Peyer's patch (tissue), 4 donors: ENCODE measurements at places on chromosomes 2 and 18.

DNA sequence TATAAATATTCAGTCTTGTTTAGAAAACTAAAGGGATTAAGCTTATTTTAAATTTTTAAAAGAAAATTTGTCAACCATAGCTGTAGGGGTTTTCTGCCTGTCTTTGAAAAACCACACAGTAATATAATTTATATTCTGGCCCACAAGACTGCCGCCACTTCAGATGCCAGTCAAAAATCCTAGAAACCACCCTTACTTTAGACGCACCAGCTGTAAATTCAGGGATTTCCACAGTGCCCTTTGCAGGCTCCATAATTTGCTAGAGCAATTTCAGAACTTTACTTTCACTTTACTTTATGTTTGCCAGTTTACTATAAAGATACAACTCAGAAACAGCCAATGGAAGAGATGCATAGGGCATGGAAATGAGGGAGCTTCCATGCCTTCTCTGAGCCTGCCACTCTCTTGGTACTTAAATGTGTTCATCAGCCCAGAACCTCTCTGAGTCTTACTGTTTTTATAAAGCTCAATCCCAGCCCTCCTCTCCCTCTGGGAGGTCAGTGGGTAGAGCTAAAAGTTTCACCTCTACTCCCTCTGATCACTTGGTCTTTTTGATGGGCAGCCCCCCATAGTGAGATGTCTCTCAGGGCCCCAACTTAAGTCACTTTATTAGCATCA, 63.3 kb downstream of the KYNU start:
- DNase-seq, result no peak

DNA sequence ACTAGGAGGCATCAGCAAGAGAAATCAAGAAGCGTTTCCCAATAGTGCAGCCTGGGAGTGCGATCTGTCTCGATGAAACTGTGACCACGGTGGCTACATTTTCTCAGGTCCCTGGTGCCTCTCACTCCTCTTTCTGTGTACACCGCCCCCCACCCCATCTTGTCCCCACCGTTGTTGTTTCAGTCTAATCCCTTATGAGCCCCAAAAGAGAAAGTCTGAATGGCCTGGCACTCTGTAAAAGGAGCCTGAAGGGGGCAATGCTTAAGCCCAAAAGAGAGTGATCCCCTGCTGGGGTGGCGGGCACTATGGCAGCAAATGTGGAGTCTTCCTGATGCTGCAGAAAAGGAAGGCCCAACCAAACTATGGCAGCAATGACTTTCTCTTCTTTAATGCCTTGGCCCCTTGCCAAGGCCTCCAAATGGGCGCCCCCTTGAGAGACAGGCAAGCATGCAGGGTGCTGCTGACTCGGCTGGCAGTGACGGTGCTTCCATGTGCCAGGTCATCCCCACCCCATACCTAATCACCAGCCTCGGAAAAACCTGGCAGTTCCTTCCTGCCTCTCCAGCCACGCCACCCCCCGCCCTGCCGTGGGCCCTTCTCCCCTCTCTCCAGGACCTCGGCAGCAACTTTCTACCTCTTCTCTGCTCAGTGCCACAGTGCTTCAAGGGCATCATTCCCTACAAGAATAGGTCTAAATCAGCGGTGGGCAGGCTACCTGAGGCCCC, 123.0 kb downstream of the CYP26B1 start:
- DNase-seq, result no peak

GRCh38 chr2:33634261-33634910, 35.3 kb upstream of the FAM98A start:
- no peak for DNase-seq

GRCh38 chr18:33101316-33101715, 328.5 kb upstream of the KLHL14 start:
- DNase-seq, result no peak
